Bronchial smooth muscle cell (primary cell): ENCODE measurements at places on chromosomes 11 and 22. TPM values are rescaled to one million over a fixed set of nuclear protein-coding genes. Genes with fewer than 3 reads are reported as not detected.

CAPN5 gene
- 26.0 and 30.4 TPM in 2 replicates for total RNA-seq

PATL1 gene
- total RNA-seq: 4.2 and 4.6 TPM in 2 replicates

RBMXL2 gene
- not detected in 2 replicates for total RNA-seq

NDUFS8 gene
- total RNA-seq: 63.8 and 107 TPM in 2 replicates

CTSF gene
- total RNA-seq: 28.1 and 42.4 TPM in 2 replicates

TRIM77 gene
- not detected in 2 replicates for total RNA-seq

MS4A3 gene
- not detected in 2 replicates for total RNA-seq

LIPT2 gene
- 0.77 and 2.0 TPM in 2 replicates for total RNA-seq

GLYATL1 gene
- total RNA-seq: 0.17 and 0.63 TPM in 2 replicates

TRPM5 gene
- total RNA-seq: 0.09 TPM in 1 of 2 replicates, not detected in the other

PATE3 gene
- not detected in 2 replicates for total RNA-seq

TOP3B gene
- total RNA-seq: 15.0 and 15.1 TPM in 2 replicates

RAB38 gene
- total RNA-seq: 0.60 and 1.1 TPM in 2 replicates

SLC5A1 gene
- not detected in 2 replicates for total RNA-seq

KCNC1 gene
- total RNA-seq: under 0.01 TPM in 1 of 2 replicates, not detected in the other
